Activated CD4-positive, alpha-beta T cell treated with anti-CD3 and anti-CD28 coated beads for 48 hours (primary cell): ENCODE measurements at places on chromosomes 4 and X.

DNA sequence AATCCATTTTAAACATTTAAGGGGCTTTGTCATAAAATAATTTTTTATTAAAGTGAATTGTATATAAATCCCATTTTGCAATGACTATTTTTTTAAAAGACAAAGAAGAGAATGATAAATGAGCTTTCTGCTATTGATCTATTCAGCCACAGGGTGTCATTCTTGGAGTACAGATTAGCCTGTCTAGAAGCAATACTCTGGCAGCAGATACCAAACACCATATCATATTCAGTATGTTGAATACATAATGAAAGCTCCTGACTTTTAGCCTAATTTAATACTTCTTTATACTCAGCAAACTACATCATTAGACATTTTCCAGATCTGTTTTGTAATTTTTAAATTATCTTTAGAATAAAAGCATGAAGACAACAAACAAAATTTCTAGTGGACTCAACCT is 496.3 kb downstream of the PDGFC start:
- no peak for DNase-seq

- DNase-seq, result no peak
Observed at GRCh38 chrX:10750581-10750980, 130.2 kb upstream of the MID1 start.

DNA sequence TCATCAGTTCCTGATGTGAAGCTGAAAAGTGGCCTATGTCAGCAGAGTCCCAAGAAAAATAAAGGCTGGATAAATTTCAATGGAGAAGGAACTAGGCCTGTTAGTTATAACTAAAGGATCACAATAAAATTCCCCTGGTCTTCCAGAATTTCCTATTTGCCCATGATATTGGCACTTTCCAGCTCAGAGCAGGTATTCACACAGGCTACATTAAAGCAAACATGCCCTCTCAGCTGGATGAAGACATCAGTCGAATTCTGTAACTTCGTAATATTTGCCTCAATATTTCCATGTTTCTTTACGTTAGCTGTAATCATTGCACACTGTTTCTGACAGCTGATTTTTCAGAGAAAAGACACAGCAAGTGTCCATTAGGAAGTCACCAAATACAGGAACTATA is 9.5 kb downstream of the HPGD start:
- DNase-seq, result no peak

- no peak for DNase-seq
Observed at GRCh38 chr4:148436512-148436911, 5.7 kb downstream of the NR3C2 start.

DNA sequence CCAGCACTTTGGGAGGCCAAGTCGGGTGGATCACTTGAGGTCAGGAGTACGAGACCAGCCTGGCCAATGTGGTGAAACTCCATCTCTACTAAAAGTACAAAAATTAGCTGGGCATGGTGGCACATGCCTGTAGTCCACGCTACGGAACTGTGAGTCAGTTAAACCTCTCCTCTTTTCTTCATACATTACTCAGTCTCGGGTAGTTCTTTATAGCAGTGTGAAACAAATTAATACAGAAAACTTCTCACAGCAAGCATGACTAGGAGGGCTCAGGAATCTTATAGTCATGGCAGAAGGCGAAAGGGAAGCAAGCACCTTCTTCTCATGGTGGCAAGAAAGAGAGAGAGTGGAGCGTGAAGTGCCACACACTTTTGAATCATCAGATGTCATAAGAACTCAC is 358.9 kb downstream of the NLGN4X start:
- no peak for DNase-seq

GRCh38 chr4:121800638-121800960 is 524 bp upstream of the EXOSC9 start:
- no peak for DNase-seq

- DNase-seq, result no peak
Observed at GRCh38 chrX:136847874-136848273, 32.7 kb downstream of the RBMX start.
